ENCODE measurements at places on chromosomes 13 and 19.
A peak's percentile ranks its signal among the peaks of the same experiment; 100 is the strongest.

DNA sequence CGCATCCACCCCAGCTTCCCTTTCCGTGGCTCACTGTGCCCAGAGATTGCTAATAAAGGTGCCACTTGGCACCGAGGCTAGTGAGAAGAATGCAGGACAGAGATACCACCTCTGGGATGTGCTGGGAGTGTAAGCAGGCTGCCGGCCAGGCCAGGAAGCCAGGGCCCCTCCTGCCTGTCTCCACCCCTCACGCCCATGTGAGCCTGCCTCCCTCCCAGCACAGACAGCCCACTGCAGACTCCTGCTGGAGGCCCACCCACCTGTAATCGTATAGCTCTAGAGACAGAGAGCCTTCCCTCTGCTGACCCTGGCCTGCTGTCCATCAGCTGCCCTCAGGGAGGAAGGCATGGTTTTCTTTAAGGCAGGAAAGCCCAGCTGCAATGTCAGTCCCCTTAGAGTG is 13.9 kb downstream of the VSTM2B start:
- DNase-seq = no peak

DNA sequence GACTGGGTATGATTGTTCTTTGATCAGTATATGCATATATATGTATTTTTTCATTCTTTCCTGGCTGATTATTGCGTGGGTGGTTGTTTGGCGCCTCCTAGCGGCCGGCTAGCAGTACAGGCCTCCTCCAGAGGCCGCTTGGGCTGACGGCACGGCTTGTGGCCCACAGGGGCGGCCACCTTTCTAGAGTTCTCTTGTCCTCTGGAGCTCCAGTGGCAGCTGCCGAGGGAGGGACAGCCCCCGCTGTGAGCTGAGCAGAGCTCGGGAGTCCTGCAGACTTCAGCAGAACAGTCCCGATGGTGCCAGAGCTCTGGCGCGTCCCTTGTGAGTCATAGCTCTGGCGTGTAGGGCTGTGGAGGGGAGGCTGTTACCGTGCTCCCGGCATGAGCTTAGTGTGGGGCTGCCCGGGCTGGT is 22.5 kb upstream of the ZNF429 start:
- DNase-seq = no peak

GRCh38 chr13:33057019-33057780 is 41.0 kb downstream of the KL start:
- DNase-seq = no peak

- DNase-seq = no peak
Observed at GRCh38 chr13:110231348-110232047, 75.5 kb downstream of the COL4A1 start.

DNA sequence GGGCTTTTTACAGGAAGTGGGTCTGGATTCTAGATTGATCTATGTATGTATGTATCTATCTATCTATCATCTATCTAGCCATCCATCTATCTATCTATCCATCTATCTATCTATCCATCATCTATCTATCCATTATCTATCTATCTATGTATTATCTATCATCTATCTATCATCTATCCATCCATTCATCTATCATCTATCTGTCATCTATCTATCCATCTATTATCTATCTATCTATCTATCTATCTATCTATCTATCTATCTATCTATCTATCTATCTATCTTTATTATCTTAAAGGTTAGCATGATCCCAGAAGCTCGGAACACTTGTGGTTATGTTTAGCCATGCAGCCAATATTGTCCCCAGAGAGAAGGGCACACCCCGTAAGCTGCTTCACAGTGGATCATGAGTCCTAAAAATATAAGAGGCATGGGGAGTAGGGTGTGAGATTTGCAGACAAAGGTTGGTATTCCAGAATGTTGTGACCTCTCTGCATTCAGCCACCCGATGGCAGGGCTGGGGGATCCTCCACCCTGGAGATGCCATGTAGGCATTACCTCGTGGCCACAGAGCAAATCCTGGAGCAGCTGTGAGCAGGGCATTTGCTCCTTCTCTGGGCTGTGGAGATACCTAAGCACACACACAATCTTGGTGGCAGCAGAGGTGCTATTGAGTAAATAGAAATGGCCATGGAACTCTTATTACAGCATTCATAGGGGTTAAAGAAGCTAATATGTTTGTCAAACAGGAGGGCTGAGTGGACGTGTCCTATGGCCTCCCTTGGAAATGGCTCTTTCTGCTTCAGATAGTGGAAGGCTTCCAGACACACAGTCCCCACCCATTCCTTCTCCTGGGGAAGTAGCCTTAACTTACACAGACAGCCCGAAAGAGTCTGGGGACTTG is 310.0 kb upstream of the TSHZ3 start:
- no peak for DNase-seq

DNA sequence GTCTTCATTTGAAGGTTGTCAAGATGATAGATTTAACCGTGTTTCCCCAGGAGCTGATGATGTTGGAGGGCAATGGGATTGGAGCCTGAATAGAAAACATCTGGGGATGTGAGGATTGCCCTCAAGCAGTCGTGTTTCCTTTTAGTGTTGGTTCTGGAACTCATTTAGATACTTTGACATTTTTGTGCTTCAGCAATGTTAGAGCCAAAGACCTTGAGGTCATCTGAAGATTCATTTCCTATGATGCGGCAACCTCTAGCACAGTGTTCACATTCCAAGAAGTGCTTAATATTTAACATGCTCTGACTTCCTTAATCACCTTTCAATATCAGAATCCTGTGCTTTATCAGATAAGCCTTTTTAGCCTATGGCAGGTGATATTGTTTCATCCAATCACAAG is 82.7 kb downstream of the SLC10A2 start:
- no peak for DNase-seq

GRCh38 chr19:35136977-35137702 is 1.5 kb upstream of the FXYD1 start:
- DNase-seq = no peak

- DNase-seq = no peak
Observed at GRCh38 chr13:98478189-98479129, 98.4 kb downstream of the STK24 start.

- no peak for DNase-seq
Observed at GRCh38 chr19:8611877-8612806, 1.6 kb upstream of the ADAMTS10 start.

DNA sequence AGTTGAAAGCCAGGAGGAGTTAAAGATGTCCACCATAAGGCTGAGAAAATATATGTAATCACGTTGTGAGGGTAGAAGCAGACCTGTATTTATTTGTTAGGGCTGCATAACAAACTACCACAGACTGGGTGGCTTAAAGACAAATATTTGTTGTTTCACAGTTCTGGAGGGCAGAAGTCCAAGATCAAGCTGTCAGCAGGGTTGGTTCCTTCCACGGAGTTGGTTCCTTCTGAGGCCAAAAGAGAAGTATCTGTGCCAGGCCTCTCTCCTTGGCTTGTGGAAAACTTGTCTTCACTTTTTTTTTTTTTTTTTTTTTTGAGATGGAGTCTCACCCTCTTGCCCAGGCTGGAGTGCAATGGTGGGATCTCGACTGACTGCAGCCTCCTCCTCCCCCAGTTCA is 73.7 kb upstream of the SLAIN1 start:
- DNase-seq = no peak

GRCh38 chr13:45040622-45041021 is 51.3 kb downstream of the GPALPP1 start:
- DNase-seq = no peak

GRCh38 chr19:30447553-30447870 is 75.3 kb downstream of the ZNF536 start:
- DNase-seq = no peak

GRCh38 chr19:43469160-43469480 is 3.7 kb upstream of the LYPD3 start:
- no peak for DNase-seq

DNA sequence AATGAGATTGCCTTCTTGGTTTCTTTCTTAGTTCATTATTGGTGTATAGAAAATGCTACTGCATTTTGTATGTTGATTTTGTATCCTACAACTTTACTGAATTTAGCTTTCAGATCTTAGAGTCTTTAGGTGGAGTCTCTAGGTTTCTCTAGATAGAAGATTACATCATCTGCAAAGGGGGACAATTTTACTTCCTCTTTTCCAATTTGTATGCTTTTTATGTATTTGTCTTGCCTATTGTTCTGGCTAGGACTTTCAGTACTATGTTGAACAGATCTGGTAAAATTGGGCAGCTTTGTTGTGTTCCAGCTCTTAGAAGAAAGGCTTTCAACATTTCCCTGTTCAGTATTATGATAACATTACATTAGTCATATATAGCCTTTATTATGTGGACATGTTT is 101.0 kb upstream of the SPRY2 start:
- peak; percentile 33 for DNase-seq

DNA sequence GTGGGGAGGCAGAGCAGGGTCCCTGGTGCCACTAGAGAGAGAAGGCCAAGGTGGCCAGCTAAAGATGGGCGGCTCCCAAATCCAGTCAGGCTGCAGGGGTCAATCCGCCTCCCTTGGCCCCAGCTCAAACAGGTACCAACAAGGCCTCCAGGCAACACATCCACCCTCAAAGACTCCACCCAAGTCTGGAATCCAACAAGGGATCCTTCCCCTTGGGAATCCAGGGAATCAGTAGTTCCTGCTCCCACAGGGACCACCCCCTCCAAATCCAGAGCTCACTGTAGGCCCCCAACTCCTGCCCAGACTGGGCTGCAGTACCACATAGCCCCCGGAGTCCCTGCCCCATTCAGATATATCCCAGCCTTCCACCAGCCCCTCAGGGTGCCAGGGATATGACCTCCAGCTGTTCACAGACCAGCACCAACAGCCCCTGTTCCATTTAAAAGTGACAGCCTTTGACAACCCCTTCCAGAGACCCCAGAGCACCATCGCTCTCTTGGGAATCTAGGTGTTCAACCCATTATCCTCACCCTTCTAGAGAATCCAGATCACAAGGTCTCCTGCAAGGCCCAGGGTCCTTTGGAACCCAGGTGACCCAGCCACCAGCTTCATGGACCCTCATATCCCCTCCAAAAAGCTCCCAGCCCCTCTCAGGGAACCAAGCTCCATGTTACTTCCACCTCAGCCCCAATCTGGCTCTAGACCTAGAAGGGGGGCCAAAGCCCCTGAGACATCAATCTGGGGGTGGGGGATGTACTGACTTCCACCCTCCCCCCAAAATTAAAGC is 3.2 kb downstream of the ERF start:
- no peak for DNase-seq

DNA sequence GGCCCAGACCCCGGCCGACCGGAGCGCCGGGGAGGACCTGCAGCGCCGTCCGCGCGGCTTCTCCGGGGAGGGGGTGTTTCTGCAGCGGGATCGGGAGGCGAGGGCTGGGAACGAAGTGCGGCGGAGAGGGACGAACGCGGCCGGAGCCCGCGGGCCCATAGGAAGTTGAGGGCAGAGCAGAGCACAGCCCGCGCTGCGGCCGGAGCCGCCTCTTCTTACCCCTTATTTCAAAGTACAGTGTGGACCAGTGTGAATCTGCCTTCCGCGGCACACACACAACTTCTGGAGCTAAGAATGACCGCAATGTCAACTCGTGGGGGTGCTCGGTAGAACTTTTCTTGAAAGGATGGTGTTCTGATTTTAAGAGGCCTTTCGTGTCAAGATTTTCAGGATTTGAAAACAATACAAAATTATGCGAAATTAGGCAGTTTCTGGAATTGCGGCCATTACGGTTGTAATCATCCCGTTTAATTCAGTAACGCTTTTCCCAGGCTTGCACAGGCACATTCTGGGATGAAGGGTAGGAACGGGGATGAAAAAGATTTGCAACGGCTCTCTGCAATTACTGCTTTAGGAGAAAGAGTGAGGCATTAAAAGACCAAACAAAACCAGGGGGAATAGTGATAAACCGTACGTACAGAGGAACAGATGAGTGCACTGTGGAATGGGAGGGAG is 821 bp downstream of the TDRD3 start:
- DNase-seq = no peak

GRCh38 chr13:30294004-30294403 is 13.3 kb downstream of the KATNAL1 start:
- no peak for DNase-seq

DNA sequence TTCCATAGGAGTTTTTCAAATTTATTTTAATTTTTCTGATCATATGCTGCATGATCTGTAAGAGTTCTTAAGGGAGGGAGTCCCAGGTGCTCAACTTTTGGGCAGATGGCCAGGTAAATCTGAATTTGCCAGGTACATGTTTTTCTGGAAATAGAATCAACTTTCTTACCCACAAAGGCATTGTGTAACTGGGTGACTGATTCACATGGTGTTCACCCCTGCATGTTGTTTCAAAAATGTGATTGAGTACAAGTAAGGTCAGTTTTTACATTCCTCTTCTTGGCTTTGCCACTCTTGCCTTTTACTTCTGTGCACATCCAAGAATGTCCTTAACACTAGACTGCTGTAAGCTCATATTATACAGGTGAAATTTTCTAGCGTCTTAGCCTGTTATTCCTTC is 30.4 kb downstream of the RB1 start:
- no peak for DNase-seq

DNA sequence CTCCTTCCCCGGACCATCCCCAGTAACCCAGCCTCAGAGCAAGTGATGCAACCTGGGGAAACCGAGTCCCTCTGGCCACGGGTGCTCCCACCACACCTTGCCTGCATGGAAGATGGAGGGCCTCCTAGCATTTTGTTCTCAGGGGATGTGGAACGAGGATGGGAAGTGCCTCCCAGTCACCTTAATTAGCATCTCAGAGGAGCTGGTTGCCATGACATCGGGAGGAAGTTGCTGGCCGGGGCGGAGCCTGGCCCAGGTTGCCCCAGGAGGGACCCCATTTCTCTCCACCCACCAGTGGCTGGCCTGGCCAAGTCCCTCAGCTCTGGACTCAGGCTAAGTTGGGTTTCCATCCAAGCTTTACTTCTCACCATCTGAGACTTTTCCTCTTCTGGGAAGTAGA is 24.1 kb upstream of the PTPRS start:
- DNase-seq = no peak

DNA sequence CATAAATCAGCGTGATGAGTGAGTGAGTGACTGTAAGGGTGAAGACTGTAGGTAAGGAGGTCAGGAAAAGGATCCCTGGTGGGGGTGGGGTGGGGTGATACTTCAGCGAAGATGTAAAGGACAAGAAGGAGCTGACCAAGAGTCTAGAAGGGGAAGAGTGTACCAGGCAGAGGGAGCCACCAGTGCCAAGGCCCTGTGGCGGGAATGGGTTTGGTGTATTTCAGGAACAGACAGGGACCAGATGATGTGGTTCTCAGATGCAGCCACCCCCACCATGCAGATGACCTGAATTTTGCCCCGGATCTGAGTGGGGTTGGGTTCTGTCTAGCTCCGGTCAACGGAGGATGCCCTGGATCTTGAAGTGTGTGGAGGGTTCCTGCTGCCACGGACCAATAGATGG is 30.1 kb upstream of the SLC7A10 start:
- DNase-seq = no peak

- no peak for DNase-seq
Observed at GRCh38 chr13:22014469-22014868, 343.6 kb downstream of the FGF9 start.

DNA sequence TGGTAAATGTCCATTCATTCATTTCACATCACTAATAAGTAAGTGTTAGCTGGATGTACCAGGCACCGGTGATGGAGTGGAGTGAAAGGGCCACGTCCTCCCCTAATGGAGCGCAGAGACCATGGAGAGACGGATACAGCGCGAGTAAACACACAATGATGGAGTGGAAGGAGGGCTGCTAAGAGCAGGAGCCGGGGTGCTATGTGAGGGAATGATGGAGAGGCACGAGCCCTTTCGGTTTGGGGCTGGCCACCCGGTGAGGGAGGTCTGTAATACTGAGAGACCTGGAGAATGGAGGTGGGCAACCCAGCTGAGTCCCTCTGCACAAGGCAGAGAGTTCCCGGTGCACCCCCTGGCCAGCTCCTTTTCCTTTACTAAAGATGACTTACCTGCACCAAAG is 53.7 kb downstream of the PEPD start:
- no peak for DNase-seq

Measured in SIG-M5 (cell line).